ENCODE measurements at places on chromosomes 16 and 17.
A peak's percentile ranks its signal among the peaks of the same experiment; 100 is the strongest.

- DNase-seq, result peak; percentile 11
These were observed 66.8 kb downstream of the RTN4RL1 start for GRCh38 chr17:1958134-1958881.

- DNase-seq, result no peak
These were observed 14.8 kb upstream of the DNAH9 start for GRCh38 chr17:11583306-11583992.

DNA sequence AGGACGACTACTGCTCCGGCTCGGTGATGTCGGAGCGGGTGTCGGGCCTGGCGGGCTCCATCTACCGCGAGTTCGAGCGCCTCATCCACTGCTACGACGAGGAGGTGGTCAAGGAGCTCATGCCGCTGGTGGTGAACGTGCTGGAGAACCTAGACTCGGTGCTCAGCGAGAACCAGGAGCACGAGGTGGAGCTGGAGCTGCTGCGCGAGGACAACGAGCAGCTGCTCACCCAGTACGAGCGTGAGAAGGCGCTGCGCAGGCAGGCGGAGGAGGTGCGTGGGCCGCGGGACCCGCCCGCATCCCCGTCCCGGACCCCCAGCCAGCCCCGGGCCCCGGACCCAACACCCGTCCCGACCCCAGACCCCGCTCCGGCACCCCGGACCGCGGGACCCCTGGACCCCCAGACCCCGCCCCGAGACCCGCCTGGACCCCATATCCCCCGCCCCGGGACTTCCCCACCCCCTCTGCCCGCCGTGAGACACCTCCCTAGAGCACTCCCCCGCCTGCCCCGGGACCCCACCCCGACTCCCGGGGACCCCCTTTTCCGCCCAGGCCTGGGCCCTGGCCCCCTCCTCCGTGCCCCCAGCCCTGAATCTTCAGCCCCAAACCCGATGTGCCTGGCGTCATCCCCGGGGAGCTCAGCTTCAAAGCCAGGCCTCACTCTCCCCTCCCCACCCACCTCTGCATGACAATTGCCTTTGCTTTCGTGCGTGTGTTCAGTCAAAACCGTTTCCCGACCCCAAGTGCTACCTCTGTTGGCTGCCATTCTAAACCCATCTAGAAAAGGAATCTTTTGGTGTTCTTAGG lies 594 bp downstream of the MAPK8IP3 start:
- DNase-seq, result no peak

GRCh38 chr17:57440522-57441269 lies 184.4 kb downstream of the MSI2 start:
- DNase-seq, result peak; percentile 68

DNA sequence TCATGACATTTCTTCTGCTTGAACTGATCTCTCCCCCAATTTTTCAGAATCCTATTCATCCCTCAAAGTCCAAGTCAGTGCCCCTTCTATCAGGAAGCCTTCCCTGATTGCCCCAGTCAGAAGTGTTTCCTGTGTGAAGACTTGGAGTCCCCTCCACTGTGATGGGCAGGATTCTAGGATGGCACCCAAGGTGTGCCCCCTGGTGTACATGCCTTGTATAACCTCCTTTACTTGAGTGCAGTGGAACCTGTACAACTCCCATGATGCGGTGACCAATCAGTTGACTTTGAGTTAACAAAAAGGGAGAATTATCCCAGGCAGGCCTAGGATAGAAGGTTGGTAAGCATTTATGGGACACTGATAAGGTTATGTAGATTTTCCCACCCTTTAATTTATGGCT lies 23.4 kb downstream of the MYH13 start:
- no peak for DNase-seq

- DNase-seq, result no peak
These were observed 41.6 kb upstream of the ZNF750 start for GRCh38 chr17:82881324-82881823.

DNA sequence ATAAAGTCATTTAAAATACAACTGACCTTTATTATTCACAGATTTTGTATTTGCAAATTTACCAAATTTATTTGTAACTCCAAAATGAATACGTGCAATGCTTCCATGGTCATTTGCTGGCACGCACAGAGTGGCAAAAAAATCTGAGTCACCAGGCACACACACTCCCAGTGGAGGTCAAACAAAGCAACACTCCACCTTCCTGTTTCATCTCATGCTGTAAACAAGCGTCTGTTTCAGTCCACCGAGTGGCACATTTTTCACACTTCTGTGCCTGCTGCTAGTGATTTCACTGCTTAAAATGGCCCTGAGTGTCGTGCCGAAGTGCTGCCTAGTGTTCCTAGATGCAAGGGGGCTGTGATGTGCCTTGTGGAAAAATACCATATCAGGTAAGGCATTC lies 17.8 kb upstream of the ITGAE start:
- DNase-seq, result no peak
